Hindlimb muscle (tissue), 1 donor: ENCODE measurements at places on chromosomes 16 and 17. TPM values are rescaled to one million over a fixed set of nuclear protein-coding genes. Genes with fewer than 3 reads are reported as not detected.

The GGT6 gene
- polyA plus RNA-seq = 0.15 TPM

DNA sequence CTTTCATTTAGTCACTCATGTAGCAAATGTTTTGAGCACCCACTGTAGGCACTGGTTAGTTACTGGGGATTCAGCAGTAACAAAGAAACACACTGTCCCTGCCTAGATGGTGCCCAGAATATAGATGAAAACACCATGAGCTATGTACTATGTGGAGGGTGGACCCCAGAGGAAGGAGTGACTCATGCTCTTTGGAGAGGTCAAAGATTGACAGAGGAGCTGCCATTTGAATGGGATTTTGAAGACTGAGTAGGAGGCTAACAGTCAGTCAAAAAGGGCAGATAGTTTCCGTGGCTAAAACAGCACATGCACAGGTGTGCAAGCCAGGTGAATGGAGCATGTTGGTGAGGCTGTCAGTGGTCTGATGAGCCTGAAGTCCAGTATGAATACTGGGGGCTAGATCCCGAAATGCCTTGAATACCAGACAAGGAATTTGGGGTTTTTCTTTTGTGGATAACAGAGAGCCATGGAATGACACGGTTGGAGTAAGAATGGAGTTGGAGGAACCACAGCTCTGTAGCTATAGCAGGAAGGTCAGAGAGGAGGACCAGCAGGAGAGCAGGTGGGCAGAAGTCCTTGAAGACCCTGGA lies 6.1 kb downstream of the IL21R start:
- DNase-seq = no peak

DNA sequence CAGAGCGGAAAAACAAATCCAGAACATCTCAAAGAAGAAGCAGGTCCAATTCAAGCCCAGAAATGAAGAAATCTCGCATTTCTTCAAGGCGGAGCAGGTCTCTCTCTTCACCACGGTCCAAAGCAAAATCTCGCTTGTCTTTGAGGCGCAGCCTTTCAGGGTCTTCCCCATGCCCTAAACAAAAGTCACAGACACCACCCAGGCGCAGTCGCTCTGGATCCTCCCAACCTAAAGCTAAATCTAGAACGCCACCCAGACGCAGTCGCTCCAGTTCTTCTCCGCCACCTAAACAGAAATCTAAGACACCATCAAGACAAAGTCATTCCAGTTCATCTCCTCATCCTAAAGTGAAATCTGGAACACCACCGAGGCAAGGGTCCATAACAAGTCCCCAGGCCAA lies 10.3 kb downstream of the SRRM2 start:
- no peak for DNase-seq

DNA sequence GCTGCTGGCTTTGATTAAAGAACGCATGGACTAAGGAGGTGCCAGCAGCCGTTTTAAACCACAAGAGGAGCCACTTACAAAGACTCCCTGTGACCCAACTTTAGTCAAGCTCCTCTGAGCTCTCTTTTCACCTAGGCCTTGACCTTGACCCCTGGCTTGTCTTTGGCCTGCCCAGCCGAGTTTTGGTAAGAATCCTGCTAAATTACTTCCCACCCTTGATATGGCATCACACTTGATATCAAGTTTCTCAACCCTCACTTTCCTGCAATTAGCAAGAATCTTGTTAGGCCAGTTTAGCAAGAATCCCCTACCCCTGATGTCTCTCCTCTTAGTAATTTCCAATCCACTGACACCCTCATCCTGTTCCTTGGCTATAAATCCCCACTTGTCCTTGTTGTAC lies 232.8 kb upstream of the SALL1 start:
- DNase-seq = no peak

DNA sequence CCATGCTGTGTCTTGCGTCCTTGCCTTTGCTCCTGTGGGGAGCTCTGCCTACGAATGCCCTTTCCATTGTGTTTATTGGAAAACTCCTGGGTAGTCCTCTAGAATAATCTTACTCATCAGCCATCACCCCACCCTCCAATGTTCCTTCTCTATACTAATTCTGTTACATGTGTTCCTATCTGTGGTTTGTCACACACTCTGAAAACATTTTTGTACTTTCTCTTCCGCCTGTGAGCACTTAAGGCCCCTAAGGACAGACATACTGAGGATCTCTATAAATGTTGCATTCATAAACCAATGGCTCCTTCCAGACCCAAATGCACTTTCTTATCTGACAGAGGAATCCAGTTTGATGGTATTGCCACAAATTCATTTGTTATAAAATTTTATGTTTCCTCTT lies 53.9 kb upstream of the MON1B start:
- DNase-seq = no peak

- no peak for DNase-seq
Measured at GRCh38 chr17:75060434-75061054, 13.5 kb downstream of the KCTD2 start.

The DNAH17 gene
- polyA plus RNA-seq = 3.3 TPM

DNA sequence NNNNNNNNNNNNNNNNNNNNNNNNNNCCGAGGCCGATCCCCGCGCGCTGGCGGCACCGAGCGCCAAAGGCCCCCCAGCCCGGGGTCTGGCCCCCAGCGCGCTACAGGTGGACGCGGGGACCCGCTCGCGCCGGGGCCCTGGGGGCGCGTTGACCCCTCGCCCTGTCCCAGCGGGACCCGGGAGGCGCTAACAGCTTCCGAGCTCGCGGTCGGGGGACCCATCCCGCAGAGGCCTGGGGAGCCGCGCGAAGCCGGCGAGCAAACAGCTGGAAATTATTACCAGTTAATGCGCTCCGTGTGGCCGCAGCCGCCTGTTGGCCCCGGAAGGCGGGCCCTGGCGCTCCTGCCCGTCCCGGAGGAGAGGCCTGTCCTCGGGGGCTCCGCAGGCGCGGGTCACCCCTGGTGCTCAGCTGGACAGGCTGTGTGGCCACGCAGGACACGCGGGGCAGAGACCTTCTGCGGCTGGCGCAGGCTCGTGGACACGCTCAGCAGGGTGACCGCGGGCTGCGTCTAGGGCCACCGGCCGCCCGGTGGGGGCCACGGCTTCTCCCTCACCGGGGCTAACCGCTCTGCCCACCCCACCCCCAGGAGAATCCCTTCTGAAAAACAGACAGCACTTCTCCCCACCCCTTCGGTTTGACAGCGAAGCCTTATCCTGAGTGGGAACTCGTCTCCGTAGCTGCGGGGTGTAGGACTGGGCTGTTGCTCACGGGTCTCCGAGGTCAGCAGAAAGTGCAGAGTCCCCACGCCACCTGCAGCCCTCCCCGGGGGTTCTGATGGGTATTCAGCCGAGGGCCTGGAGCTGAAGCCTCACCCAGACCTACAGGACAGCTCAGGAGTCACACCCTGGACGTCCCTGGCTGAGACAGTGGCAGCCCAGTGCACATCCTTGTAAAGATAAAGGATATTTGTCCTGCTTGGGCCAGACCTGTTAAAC lies 138.7 kb upstream of the RPH3AL start:
- DNase-seq = peak; percentile 75

DNA sequence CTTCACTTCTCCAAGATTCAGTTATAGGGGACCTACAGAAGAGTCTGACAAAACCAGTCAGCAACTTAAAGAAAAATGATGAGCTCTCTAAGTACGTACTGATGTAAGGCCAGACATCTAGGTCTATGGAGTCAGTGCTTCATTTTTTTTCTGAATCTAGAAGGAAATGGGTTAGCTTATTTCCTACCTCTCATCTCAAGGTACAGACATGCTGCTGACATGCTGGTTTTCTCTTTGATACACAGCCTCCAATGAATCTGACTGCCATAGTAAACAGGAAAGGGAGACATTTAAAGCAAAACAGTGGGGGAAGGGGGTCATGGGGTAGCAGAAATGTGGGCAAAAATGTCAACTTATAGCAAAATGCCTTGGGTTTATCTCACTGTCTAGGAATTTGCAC lies 16.4 kb downstream of the CDR2 start:
- no peak for DNase-seq
